Dermis blood vessel endothelial cell (primary cell): ENCODE measurements at places on chromosomes 7 and 10. TPM values are rescaled to one million over a fixed set of nuclear protein-coding genes. Genes with fewer than 3 reads are reported as not detected.

Gene SP4
- 6.5 and 8.4 TPM in 2 replicates for total RNA-seq

Gene GPR37
- 0.14 and 0.17 TPM in 2 replicates for total RNA-seq

Gene APBB1IP
- total RNA-seq: 0.05 and 0.17 TPM in 2 replicates

Gene PLPP4
- total RNA-seq: under 0.01 TPM in 1 of 2 replicates, not detected in the other

Gene PNLIP
- not detected in 2 replicates for total RNA-seq

Gene SPDYE6
- total RNA-seq: not detected in 2 replicates

Gene AOC1
- not detected in 2 replicates for total RNA-seq

Gene NXPH1
- total RNA-seq: not detected in 2 replicates

Gene SPAM1
- not detected in 2 replicates for total RNA-seq

Gene ADAM22
- total RNA-seq: 1.1 and 2.0 TPM in 2 replicates

Gene IL6
- total RNA-seq: 1.0 and 1.3 TPM in 2 replicates

Gene NUTM2B
- 0.33 and 0.51 TPM in 2 replicates for total RNA-seq

Gene HOXA10
- 3.7 and 4.4 TPM in 2 replicates for total RNA-seq

Gene NPFFR1
- not detected in 2 replicates for total RNA-seq

Gene VIPR2
- not detected in 2 replicates for total RNA-seq

Gene KLLN
- total RNA-seq: 0.17 and 0.47 TPM in 2 replicates

Gene ZPBP
- total RNA-seq: not detected in 2 replicates

Gene CPED1
- 1.9 and 2.3 TPM in 2 replicates for total RNA-seq

Gene ACTL6B
- not detected in 2 replicates for total RNA-seq
